AG04450 (cell line): ENCODE measurements at places on chromosomes 3 and 15.

DNA sequence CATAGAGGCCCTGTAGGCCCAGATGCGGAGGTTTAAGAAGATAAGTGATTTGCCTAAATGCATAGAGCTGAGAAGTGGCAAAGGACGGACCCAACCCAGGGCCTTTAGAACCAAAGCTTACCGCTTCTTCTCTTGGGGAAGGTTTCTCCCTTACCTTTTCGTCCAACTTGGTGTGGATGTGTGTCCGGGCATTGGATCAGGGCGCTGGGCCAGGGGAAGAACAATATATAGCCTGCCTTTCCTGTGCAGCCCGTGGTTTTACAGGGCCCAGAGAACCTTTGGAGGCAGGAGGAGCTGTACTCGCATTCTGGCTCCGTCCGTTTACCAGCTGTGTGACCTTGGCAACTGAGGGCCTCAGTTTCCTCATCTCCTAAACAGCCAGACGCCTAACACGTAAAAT lies 686 bp upstream of the P3H2 start:
- DNase-seq, result no peak

GRCh38 chr3:142987080-142987700 lies 14.2 kb upstream of the U2SURP start:
- DNase-seq, result no peak

- DNase-seq, result no peak
Measured at GRCh38 chr15:66193066-66193465, 60.5 kb downstream of the MEGF11 start.

DNA sequence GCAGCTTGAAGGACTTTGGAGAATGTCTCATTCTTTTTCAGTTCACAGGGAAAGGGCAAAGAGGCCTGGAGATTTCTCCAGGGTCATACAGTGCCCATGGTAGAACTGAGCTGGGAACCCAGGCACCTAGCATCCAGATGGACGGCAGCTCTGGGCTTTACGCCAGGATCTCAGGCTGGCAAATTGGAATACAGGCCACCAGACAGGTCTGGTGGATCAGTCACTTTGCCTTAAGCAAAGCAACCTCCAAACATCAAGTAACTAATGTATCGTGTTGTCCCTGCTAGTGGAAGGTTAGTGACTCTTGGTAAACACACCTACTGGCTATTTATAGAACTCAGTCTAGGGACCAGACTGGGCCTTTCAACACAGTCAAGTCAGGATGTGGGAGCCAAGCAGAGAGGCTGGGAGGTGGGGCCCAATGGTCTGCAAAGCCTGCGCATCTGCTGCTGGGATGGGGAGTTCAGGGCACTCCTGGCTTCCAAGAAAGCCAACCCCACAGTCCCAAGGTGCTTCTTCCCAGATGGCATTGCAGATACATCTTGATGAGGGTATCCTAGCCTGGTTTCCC lies 30.2 kb downstream of the RPLP1 start:
- no peak for DNase-seq

GRCh38 chr3:130700541-130700940 lies 46.1 kb downstream of the PIK3R4 start:
- DNase-seq, result no peak

- DNase-seq, result no peak
Measured at GRCh38 chr3:165603196-165603595, 234.0 kb downstream of the BCHE start.

DNA sequence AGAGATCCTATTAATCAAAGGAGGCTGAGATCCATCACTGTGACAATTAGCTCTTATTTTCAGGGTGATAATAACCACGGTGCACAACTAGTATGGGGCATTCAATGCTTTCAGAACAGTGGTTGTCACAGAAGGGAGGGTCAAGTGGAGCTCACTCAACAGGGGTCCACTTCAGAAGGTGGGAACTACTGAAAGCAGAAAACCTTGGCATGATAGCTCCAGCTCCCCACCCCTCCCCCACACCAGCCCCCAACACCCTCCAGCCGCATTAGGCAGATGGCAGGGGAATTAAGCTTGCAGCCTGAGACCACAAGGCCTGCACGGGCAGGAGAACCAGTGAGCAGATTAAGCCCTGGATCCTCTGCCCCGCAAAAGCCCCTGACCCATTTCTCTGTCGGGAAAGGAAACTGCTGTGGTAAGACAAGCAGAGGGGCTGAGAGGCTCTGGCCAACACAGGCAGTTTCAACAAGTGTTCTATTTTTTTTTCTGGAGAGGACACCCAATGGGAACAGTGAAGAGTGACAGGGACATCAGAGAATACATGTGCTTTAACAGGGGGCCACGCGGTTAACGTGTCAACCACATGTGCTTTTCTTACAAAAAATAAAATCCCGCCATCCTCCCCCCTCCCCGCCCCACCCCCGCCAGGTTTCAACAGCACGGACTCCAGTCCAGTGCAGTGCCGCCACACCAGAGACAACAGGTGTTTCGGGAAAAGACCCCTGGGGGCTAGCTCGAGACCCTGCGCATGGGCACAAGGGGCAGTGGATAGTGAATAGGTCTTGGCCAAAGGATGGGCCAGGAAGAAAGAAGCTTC lies 997 bp downstream of the FYCO1 start:
- no peak for DNase-seq

GRCh38 chr3:20769430-20769829 lies 583.4 kb upstream of the SGO1 start:
- no peak for DNase-seq

DNA sequence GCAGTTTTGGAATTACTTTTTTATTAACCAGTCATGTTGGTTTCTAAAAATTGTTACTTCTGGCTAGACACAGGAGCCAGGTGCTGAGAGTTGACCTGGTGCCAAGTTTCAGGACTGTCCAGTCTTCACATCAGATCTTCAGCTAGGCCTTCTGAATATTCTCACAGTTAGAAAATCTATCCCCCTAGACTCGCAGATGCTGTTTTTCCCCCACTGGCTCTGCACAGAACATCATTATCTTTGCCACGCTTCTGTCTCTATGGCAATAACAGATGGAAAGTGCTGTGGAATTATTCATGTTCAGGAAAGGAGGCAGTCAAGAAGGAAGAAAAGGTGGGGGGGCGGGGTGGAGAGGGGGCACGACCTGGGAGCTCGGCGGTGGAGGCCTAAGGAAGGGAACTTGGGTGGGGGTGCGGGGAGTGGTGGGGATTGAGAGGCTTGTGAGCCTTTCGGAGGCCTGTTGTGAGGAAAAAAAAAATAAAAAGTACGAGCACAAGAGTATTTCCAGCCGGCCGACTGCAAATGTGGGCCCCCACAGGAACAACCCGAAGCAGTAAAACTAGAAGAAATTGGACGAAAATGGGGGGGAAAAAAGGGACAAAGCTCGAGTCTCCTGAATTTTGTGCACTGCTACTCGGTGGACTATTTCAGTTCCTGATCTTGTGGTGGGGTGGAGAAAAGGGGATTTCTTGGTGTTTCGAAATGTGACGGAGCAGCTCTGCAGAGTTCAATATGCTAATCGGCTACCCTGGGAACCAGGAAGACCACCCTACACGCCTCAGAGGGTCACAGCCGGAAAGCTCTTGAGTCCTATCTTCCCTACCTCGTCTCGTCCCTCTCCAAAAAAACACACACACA lies 1.5 kb upstream of the SKIL start:
- DNase-seq, result no peak
